Central memory CD8-positive, alpha-beta T cell (primary cell): ENCODE measurements at places on chromosomes 3 and 15.

DNA sequence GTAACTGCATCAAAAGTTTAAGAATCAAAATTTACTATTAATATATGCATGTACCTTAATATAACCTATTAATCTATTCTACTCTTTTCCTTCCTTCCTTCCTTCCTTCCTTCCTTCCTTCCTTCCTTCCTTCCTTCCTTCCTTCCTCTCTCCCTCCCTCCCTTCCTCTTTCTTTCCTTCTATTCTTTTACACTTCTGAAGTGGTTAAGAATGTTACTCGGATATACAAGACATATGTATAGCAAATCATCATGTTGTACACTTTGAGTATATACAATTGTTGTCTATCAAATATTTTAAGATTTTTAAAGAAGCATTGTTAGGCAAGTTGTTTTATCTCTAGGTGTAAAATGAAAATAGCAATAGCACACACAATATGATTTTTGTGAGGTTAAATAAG, 713.1 kb upstream of the NAALADL2 start:
- no peak for DNase-seq

GRCh38 chr3:113148284-113148683, 63.1 kb upstream of the BOC start:
- DNase-seq, result no peak

DNA sequence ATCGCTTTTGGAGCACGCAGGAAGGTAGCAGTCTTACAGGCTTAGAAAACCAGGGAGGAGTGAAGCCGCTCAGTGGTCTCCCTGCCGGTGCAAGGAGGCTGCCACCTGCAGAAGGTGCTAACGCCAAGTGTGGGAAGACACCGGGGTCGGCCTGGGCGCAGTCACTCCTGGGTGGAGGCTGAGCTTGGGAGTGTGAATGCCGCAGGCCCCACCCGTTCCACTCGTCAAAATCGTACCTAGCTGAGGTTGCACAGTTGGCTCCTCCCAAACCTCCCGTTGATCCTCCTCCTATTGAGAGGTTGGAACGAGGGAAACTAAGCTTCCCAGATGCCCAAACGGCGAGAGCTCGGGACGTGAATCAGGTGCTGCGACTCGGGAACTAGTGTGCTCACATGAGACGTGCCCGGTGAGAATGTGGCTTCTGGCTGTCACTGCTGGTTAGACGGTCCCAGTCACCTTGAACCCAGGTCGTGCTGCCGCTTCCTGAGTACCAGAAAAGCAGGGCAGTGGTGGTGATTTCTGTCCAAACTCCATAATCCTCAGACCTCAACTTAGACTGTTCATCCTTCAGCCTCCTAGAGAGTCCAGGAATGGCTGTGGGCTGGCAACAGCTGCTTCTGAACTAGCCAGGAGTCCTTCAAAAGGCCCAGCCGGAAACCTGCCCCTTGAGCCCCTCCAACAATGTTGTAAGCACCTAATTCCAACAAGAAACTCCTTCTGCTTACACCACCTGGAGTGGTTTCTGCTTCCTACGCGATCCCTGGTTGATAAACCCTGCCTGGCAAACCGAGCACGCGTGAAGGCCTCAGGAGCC, 156.0 kb downstream of the XXYLT1 start:
- no peak for DNase-seq

DNA sequence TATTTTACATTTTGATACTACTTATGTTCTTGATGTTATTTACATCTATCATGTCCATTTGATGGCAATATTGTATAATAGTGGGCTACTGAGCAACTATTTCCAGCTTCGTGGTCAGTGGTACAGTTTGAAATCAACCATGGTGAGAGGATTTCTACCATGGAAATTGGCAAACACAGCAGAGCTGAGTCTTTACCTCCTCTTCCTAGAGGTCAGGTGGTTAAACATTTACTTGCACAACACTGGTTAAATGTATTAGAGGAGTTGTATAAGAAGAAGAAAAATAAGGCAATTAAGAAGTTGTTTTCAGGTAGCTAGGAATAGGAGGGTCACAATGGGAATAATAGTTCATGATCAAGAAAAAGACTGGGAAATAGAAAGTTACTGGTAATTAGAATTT, 7.2 kb upstream of the PPM1L start:
- no peak for DNase-seq

DNA sequence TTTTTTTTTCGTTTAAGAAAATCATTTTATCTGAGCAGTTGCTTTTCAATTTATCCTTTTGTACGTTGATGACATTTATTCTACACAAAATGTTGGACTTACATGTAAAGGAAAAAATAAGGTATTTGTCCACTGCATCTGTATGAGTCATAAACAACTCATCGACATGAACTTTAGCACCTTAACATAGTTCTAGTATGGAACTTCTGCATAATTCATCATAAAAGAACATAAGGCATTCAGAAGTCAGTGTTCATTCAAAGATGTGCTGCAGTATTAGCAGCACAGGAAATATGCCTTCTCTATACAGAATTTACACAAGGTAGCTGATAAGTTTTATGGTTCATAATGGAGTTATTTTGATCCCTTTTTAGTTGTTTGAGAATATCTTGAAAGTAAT, 801.6 kb downstream of the CADM2 start:
- DNase-seq, result no peak
